CMK (cell line): ENCODE measurements at places on chromosomes 5 and 9.

- DNase-seq, result no peak
These were observed 34.0 kb downstream of the ADAM19 start for GRCh38 chr5:157541447-157542118.

- no peak for DNase-seq
These were observed 19.8 kb upstream of the FAM151B start for GRCh38 chr5:80468131-80468530.

DNA sequence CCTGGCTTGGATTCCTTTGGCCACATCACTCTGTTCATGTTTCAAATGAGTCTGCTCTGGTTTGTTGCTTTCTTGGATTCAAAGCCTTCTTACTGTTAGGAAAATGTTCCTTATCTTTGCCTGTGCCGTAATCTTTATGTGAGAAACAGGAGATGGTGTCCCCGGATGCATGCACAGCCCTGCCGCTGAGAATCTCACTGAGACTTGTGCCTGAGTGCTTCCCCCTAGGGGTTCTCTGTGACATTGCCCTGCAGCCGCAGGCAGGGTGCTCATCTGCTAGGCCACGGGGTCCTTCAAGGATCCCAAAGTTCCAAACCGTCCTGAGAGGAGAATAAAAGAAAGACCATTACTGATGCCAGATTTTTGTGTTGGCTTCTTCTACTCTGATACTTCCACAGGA lies 81.4 kb upstream of the ANKRD55 start:
- DNase-seq, result no peak

- no peak for DNase-seq
These were observed 66.6 kb downstream of the RGS3 start for GRCh38 chr9:113530022-113530635.

- DNase-seq, result no peak
These were observed 315.5 kb upstream of the C9orf72 start for GRCh38 chr9:27888661-27889295.

GRCh38 chr5:7592910-7593309 lies 197.0 kb downstream of the ADCY2 start:
- no peak for DNase-seq

DNA sequence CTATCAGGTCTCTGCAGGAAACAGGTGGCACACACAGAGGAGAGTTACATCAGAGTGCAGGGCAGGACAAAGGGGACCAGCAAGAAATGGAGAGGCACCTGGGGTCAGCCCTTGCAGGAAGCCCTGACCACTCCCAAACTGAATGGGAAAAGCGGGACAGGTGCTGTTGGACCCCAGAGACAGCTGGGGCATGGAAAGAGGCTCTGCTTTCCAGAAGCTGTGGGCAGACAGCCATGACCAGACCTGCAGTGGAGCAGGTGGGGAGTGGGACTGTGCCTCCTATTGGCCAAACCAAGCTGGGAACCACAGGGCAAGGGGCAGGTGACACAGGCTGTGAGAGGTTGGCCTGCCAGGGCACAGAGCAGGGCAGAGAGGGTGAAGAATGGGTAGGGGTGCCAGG lies 125.8 kb downstream of the BOD1 start:
- DNase-seq, result no peak

DNA sequence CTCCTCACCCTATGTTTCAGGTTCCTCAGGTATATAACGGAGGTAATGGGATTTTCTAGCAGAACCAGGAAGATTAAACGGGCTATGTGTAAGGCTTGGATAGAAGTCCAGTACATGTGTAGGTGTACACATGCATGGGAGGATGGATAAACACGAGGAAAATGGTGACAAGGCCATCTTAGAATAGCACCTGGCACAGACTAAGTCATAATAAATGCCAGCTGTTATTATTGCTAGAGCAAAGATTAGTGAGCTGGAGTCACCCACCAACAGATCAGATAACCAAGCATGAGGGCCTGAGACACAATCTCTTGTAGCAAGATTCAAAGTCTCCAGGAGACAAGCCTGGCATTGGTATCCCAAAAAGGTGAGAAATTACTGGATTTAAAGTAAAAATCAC lies 21.1 kb downstream of the SPOCK1 start:
- DNase-seq, result no peak

DNA sequence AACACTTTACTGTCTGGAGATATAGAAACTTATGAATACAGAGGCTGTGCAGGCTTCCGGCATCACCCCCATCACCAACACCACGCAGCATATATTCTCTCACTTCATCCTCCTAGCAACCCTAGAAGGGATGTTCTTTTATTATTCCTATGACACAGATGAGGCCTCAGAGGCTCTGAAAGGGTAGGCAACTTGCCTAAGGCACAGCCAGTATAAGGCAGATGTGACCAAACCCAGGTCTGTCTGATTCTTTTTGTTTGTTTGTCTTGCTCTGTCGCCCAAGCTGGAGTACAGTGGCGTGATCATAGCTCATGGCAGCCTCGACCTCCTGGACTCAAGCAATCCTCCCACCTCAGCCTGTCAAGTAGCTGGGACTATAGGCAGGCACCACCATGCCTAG lies 22.8 kb upstream of the CORO2A start:
- DNase-seq, result no peak
